ENCODE measurements at places on chromosomes 3 and 15. TPM values are rescaled to one million over a fixed set of nuclear protein-coding genes. Genes with fewer than 3 reads are reported as not detected.

The GNAT1 gene
- total RNA-seq, result not detected

The LMAN1L gene
- not detected for total RNA-seq

The DZIP1L gene
- 22.0 TPM for total RNA-seq

The MUC4 gene
- not detected for total RNA-seq

The CFAP91 gene
- 0.85 TPM for total RNA-seq

The SLC6A11 gene
- under 0.01 TPM for total RNA-seq

The DLEC1 gene
- total RNA-seq, result 0.28 TPM

The HAPLN3 gene
- 6.9 TPM for total RNA-seq

The ALS2CL gene
- 3.7 TPM for total RNA-seq

The MTFMT gene
- 27.9 TPM for total RNA-seq

Measured in regular cardiac myocyte (primary cell).